HT-29 (cell line): ENCODE measurements at places on chromosomes 13 and 19. TPM values are rescaled to one million over a fixed set of nuclear protein-coding genes. Genes with fewer than 3 reads are reported as not detected.
A peak's percentile ranks its signal among the peaks of the same experiment; 100 is the strongest.

KCNN1 gene
- total RNA-seq: 0.13 and 0.28 TPM in 2 replicates

DNA sequence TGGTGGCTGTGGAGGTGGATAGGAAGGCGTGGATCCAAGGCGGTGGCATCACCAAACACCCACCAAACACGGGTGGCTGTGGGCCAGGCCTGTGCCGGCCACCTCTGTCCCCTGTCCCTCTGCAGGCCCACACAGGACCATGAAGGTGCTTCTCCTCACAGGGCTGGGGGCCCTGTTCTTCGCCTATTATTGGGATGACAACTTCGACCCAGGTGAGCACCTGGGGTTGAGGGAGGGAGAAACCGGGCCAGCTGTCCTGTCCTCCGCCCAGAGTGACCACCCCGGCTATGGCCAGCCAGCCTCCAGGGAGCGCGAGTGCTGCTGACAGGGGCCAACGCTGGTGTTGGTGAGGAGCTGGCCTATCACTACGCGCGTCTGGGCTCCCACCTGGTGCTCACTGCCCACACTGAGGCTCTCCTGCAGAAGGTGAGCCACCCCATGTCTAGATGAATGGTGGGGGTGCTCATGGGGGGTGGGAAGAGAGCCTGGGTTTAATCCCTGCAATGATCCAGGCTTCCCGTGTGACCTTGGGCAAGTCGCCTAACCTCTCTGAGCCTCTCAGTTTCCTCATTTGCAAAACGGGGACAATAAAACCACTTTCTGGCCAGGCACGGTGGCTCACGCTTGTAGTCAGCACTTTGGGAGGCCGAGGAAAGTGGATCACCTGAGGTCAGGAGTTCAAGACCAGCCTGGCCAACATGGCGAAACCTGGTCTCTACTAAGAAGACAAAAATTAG lies 4.0 kb downstream of the HSD11B1L start:
- DNase-seq: no peak

DNA sequence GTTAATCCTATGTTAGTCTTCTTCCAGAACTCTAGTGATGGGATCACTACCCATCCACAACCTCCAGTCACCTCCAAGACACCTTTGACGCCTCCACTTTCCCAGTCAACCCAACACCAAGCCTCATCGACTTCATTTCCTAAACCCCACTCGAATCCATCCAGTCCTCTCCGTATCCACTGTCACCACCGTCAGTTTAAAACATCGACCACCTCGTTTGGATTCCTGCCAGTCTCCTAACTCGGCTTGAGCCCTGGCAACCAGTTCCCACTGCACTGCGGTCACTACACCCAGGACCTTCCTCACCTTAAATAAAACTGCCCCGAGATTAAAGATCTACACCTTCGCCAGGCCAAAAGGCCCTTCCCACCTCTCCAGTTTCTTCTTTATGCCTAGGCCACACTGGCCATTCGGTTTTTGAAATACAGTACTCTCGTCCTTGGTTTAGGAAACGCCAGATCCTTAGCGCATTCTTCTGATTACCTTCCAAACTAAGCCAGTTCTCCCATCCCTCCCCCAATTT lies 1.2 kb downstream of the MTIF3 start:
- no peak for DNase-seq

- no peak for DNase-seq
Observed at GRCh38 chr19:3767050-3767449, 4.6 kb downstream of the MRPL54 start.

DNA sequence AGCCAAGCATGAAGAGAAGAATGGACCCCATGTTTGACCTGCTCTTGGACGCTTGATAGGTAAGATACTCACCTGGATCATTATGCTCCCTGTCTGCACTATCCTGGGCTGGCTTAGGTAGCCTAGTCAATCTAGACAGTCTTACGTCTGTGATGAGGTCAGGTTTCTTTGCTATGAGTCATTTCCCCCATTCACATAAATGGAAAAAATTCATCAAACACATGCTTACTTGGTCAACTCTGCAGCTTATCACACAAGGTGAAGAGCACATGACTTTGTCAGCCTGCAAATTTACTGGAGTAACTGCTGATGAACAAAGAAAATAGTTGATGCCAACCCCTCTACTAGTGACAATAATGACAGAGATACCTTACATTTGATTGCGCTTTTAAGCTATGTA lies 170.0 kb downstream of the NUFIP1 start:
- DNase-seq: peak; percentile 36
